ENCODE measurements at places on chromosomes 2 and 18.

- no peak for DNase-seq
Observed at GRCh38 chr2:231884438-231885140, 41.6 kb downstream of the NPPC start.

- no peak for DNase-seq
Observed at GRCh38 chr2:233092432-233093165, 32.5 kb downstream of the INPP5D start.

DNA sequence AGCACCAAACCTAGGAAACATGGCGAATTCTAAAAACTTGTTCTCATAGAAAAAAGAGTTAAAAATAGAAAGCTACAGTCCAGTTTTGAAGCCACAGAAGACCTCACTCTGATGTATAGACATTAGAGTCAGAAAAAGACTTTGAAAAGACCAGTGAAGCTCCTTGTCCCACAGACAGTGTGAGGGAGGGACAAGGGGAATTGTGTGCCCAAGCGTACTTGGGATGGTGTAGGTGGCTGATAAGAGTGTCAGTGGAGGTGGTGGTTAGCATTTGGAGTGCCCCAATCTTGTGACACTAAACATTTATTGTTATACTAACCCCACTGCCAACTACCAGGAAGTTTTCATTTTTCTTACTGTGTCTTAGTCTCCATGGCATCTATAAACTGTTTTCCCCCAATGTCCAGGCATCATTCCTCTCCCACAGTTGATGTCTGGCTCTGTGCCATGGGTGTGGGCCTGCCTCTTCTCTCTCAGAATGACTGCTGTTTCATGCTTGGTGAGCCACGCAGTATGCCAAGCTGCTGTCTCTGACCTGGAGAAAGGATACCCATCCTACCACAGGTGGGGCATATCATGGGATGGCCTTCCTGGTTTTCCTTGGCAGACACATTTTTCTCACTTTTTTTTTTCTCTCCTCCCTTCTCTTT lies 161.4 kb downstream of the RPIA start:
- no peak for DNase-seq

GRCh38 chr2:38301340-38301968 lies 75.6 kb downstream of the ATL2 start:
- no peak for DNase-seq

DNA sequence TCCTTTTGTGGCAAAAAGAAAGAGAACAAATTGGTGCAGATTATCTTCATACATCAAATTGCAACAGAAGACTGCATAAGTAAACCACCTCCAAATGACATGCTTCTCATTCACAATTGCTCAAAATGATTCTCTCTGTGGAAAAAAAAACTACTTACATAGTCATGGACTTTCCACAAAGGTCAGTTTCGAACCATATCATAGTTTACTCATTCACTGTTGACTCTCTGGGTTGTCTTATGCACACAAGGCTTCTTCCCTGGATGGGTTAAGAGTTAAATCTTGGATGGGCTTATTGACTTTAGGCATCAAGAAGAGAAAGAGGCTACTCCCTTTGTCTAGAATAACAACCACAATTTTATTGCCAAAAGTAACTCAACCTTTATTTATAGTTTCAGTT lies 91.3 kb upstream of the RAB27B start:
- no peak for DNase-seq

DNA sequence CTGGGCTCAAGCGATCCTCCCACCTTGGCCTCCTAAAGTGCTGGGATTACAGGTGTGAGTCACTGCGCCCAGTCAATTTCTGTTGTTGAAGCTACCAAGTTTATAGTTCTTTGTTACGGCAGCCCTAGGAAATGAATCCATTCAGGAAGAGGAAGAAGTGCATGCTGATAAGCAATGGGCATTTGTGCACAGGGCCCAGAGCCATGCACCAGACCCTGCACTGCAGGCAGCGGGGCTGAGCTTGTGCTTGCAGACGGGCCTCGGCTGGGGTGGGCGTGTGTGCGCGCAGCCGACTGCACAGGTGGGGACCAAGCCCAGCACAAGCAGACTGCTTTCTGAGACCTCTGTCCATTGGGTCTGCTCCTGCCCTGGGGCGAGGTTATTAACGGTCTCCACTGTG lies 144.6 kb downstream of the CABLES1 start:
- no peak for DNase-seq

GRCh38 chr2:224865016-224865415 lies 148.9 kb upstream of the CCDC195 start:
- DNase-seq: no peak

DNA sequence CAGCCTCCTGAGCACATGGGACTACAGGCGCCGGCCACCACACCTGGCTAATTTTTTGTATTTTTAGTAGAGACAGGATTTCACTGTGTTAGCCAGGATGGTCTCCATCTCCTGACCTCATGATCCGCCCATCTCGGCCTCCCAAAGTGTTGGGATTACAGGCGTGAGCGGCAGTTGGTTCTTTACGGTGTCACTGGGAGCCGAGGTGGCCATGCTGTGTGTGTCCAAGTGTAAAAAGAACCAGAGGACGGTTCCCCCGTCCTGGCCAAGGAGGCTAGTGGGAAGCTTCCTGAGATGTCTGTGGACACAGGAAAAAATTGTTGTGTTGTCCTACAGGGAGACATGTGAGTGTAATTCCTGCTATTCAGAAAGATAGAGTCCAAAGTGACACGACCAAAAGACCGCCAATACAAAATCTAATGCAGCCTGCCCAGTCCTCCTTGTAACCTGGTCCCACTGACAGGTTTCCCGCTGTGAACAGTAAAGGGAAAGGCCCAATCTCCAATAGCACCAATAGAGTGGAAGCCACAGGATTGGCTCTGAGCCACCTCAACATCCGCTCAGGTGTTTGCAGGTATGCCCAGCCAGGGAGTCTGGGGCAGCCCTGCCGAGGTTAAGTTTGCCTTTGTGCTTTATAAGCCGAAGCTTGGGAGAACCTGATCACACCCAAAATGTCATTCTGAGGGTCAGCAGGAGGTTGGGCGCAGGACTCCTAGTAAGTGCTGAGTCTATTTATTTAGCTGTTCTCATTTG lies 40.6 kb downstream of the NCK2 start:
- no peak for DNase-seq

GRCh38 chr18:31204833-31205232 lies 42.2 kb upstream of the DSC1 start:
- DNase-seq: no peak

DNA sequence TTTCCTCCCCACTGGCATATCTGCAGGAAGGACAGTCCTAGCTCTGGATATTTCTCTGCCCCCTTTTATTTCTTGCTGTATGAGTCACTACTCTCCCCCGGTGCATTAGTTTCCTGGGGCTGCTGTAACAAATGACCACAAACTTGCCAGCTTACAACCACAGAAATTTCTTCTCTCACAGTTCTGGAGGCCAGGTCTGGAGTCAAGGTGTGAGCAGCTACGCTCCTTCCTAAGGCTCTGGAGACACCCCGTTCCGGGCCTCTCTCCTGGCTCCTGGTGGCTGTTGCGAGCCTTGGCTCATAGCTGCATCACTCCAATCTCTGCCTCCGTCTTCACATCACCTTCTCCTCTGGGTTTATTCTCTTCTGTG lies 34.1 kb downstream of the PTPRM start:
- DNase-seq: no peak

- DNase-seq: no peak
Observed at GRCh38 chr18:55214969-55215368, 255.7 kb upstream of the CCDC68 start.

DNA sequence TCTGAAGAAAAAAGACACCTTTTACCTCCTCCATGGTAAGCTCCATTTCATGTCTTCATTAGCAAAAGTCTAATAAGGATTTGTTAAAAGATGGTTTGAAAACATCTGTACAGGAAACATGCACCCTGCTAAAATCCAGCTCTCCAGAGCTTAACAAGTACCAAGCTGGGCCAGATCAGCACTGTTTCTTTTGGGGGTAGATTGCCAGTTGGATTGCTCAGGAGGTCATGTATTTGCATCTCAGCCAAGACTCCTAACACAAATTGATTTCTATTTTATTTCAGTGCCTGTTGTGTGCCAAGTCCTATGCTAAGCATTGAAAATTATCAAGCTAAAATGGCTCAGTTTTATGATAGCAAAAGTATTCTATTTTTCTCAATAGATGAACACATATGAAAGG lies 3.4 kb upstream of the TMEM182 start:
- no peak for DNase-seq

DNA sequence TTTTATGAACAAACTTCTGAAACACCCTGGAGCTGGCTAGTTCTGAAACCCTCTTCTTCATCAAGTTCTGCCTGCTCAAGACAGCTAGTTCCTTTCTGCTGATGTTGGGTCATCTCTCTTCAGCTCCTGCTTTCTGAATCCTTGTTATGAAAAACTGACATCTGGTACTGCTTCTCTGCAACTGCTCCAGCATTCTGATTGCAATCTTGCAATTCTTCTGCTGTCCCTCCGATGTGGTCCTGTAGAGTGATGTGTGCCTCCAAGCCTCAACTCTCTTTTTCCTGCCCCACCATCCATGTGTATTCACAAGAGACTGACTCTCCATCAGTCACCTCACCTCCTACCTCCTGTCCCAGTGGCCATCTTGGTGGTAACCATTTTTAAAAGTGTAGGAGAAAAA lies 21.8 kb downstream of the COL6A3 start:
- DNase-seq: no peak

- no peak for DNase-seq
Observed at GRCh38 chr2:138626148-138626547, 124.6 kb downstream of the SPOPL start.

DNA sequence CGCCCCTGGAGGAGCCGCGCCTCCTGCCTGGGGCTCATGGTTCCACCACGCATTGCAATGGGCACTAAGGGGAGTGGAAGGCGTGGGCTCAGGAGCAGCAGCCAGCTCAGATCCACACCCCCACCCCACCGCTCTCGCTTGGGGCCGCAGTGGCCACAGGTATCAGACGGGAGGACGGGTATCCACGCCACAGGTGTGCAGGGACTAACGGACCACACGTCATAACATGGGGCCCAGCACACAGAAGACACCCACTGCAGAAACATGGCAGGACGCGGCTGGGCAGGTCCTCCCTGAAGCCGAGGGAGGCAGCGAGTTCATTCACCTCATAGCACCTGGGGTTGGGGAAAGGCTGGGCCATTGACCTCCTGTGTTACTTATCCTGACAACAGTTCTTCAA lies 13.0 kb downstream of the HDAC4 start:
- no peak for DNase-seq

- DNase-seq: no peak
Observed at GRCh38 chr2:224024270-224024669, 14.8 kb downstream of the SERPINE2 start.

GRCh38 chr2:40370007-40370395 lies 81.9 kb downstream of the SLC8A1 start:
- DNase-seq: no peak

DNA sequence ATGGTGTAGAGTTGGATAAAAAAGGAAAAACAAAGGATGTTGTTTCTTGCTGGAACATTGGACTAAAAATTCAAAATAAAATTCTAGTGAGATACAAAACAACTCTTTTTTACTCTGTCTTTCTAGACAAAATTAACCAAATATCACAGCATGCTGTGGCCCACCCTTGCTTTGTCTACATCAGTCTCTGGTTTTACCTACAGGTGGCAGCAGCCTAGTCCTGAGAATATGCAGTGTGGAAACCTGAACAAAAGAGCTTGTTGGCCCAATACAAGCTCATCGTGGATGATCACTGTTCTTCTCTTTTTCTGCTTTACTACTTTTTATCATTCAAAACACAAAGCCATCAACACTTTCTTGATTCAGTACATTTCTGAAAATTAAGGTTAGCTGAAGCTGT lies 210.4 kb downstream of the CDH19 start:
- DNase-seq: no peak
